Endodermal cell (in vitro differentiated cells): ENCODE measurements at places on chromosomes 5 and 9. TPM values are rescaled to one million over a fixed set of nuclear protein-coding genes. Genes with fewer than 3 reads are reported as not detected.

- no peak for DNase-seq
Measured at GRCh38 chr9:68428481-68428880, 72.1 kb downstream of the PGM5 start.

DNA sequence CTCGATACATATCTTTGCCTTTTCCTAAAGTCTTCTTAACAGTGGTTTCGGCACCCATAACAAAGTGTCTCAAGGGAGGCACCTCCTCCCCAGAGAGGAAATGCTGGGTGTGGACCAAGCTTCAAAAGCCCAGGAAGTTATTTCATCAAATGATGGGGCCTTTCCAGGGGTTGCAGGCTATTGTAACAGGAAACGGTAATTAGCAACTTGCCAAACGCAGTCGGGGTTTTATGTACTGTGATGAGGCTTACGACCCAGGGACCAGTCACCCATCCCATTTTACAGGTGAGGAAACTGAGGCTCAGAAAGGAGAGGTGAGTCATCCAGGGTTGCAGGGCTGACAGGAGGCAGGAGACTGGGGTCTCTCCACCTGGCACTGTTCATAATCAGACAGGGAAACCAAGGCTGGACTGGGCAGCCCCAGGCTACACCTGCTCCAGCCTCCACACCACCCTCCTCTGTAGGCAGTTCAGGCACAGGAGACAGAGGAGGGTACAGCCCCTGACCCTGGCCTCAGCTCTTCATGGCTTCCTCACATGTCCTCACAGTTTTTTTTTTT lies 30.0 kb upstream of the SUSD3 start:
- no peak for DNase-seq

DNA sequence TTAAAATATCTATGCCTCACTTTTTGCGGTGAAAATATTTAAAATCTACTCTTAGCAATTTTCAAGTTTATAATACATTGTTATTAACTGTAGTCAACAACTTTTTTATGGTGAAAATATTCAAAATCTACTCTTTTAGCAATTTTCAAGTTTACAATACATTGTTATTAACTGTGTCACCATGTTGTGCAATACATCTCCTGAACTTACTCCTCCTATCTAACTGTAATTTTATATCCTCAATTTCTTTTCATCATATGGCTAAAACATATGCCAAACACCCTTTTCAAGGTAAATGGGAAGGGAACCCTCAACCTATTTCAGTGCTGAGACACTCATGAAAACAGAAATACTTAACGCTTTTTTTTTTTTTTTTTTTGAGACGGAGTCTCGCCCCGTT lies 982.7 kb upstream of the DMAC1 start:
- no peak for DNase-seq

DNA sequence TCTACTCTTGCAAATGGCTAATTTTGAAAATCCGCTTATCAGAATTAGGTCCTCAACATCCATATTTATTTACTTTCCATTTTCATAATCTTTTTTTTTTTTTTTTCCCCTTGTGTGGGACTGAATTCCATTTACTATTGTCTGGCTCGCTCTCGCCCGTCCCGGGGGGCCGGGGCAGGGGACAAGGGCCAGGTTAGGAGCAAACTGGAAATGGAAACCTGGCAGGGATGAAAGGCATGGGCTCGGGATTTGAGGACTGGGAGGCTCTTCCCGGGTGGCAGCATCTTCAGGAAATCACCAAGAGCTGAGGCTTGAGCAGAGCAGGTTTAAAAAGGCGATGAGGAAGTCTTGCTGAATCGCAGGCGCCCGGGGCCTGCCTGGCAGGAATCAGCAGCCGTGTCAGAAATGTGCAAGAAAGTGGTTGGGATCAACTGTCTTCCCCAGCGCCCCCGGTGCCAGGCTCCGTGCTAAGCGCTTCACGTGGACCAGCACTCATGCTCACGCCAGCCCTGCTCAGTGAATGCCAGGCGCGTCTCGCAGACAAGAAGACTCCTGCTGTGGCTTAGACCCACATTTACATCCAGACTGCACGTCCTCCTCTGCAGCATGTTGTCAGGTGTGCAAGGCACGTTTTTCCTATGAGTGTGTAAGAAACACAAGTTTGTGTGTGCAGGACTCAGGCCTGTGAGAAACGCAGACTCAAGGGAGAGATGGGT lies 66.3 kb upstream of the UNC5A start:
- DNase-seq = peak; percentile 59

GRCh38 chr5:28493456-28493855 lies 1455.1 kb upstream of the CDH9 start:
- DNase-seq = no peak

DNA sequence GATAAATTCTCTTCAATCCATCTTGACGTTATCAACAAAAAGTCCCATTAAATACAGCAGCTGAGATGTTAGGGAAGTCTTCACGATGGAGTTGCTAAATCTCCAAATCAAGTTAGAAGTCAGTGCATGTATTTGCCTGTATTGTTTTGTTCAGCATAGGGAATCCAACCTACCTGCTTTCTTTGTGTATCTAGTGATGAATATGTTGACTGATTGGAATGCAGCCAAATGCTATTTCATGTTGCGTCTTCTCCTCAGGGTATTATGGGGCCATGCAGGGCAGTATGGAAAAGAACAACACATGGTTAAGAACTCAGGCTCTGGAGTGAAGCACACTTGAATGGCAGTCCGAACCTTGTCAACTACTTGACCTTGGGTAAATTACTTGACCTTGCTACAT lies 529.5 kb upstream of the ZNF462 start:
- DNase-seq = no peak

DNA sequence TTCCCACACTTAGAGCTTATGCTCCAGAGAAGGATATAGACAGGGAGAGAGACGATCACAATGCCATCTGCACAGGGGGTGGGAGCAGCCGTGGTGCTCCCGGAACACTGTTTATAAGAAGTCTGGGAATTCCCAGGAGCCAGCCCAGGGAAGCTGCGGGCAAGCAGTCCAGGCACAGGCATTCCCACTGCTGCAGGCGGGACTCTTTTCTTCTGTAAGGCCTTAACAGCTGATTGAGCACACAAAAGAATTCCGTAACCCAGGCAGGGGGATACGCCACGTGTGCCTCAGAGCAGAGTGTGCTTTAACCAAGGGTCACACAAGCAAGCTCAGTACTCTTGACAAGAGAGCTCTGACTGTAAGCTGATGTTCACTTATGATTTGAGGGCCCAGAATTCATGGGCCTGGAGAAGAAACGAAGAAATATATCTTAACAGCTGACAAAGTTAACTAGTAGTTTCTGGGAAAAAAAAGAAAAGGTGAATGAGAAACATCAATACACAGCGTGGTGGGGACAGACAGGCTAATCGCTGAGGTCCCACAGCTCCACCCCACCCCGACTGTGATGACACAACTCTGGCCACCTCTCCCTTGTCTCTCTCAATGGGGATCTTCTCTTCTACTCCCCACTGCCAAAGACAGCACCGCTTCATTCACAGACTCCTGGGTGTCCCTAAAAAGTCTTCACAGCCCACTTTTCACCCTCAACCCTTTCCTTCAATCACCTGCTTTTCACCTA lies 85.9 kb upstream of the SIMC1 start:
- DNase-seq = peak; percentile 86

GRCh38 chr5:175308701-175309100 lies 135.3 kb downstream of the DRD1 start:
- no peak for DNase-seq

HSD17B3 gene
- not detected in 3 replicates for total RNA-seq

SPAG8 gene
- 1.2 to 1.9 TPM (median 1.7 TPM) in 3 replicates for total RNA-seq

HMCN2 gene
- 2.3 and 3.3 TPM in 2 replicates for total RNA-seq

FPGS gene
- 65.8 and 76.4 TPM in 2 replicates for total RNA-seq

COL15A1 gene
- 0.13 to 0.42 TPM (median 0.27 TPM) in 3 replicates for total RNA-seq
